T-cell (primary cell): ENCODE measurements at places on chromosomes 7 and 10. TPM values are rescaled to one million over a fixed set of nuclear protein-coding genes. Genes with fewer than 3 reads are reported as not detected.

The HPS1 gene
- total RNA-seq = 88.2 TPM

The CALCR gene
- not detected for total RNA-seq

The NEUROG3 gene
- not detected for total RNA-seq

The CPXM2 gene
- total RNA-seq = not detected

- H3K27ac ChIP-seq = no peak overlapping the region
- no peaks in the 10 kb centered on the region for H3K27me3 ChIP-seq
- no peak for DNase-seq
- H3K36me3 ChIP-seq = no peaks in the 10 kb centered on the region
- no peaks in the 10 kb centered on the region for H3K4me1 ChIP-seq
These were observed 52.8 kb downstream of the LMBR1 start for GRCh38 chr7:156840134-156840533.

GRCh38 chr7:108570146-108570755, 577 bp downstream of the DNAJB9 start:
- no peaks in the 10 kb centered on the region for H3K27me3 ChIP-seq
- H3K4me1 ChIP-seq = peaks cover 21% of the 10 kb centered on the region
- H3K4me3 ChIP-seq = peak overlapping the region; percentile 85
- H3K27ac ChIP-seq = peak overlapping the region; percentile 99

GRCh38 chr7:16801111-16801542, 3.7 kb downstream of the AGR2 start:
- no peak overlapping the region for H3K4me3 ChIP-seq
- peaks cover 3% of the 10 kb centered on the region for H3K27me3 ChIP-seq
- no peak for DNase-seq
- no peak overlapping the region for H3K27ac ChIP-seq
- no peaks in the 10 kb centered on the region for H3K4me1 ChIP-seq
- no peaks in the 10 kb centered on the region for H3K36me3 ChIP-seq

- no peaks in the 10 kb centered on the region for H3K36me3 ChIP-seq
- H3K4me1 ChIP-seq = no peaks in the 10 kb centered on the region
- H3K4me3 ChIP-seq = no peak overlapping the region
- no peak for DNase-seq
- no peaks in the 10 kb centered on the region for H3K27me3 ChIP-seq
These were observed 131.8 kb downstream of the ADK start for GRCh38 chr10:74282848-74283210.

GRCh38 chr10:96377816-96378294, 19.1 kb upstream of the OPALIN start:
- DNase-seq = no peak
- H3K4me3 ChIP-seq = no peak overlapping the region
- no peaks in the 10 kb centered on the region for H3K27me3 ChIP-seq
- no peaks in the 10 kb centered on the region for H3K36me3 ChIP-seq

- H3K27me3 ChIP-seq = peaks cover 6% of the 10 kb centered on the region
- DNase-seq = no peak
- no peaks in the 10 kb centered on the region for H3K4me1 ChIP-seq
- H3K27ac ChIP-seq = no peak overlapping the region
- H3K36me3 ChIP-seq = no peaks in the 10 kb centered on the region
- no peak overlapping the region for H3K4me3 ChIP-seq
These were observed 29.3 kb downstream of the NPS start for GRCh38 chr10:127578259-127578960.

- H3K36me3 ChIP-seq = peaks cover 10% of the 10 kb centered on the region
- no peak for DNase-seq
- no peak overlapping the region for H3K27ac ChIP-seq
- no peak overlapping the region for H3K4me3 ChIP-seq
- no peaks in the 10 kb centered on the region for H3K27me3 ChIP-seq
These were observed 128.6 kb downstream of the APBB1IP start for GRCh38 chr10:26566525-26567350.

DNA sequence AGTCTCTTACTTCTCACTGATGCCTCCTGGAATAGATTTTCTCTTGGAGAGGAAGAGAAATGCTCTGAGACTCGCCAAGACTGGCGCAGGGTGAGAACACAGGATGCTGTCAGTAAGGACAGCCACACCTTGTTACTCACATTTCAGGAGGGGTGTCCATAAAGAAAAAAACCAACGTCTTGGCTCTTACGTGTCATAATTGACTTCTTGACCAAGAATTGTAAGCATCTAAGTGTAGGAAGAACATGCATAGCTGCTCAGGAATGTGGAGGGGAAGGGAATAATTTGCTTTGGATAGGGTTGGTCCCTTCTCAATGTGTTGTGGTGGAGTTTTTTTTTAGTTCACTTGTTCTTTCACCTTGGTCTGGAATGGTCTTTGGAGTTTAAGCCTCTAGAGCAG, 43.8 kb upstream of the ZNF438 start:
- H3K4me1 ChIP-seq = no peaks in the 10 kb centered on the region
- H3K4me3 ChIP-seq = no peak overlapping the region
- no peak overlapping the region for H3K27ac ChIP-seq
- H3K27me3 ChIP-seq = peaks cover 3% of the 10 kb centered on the region

GRCh38 chr7:50663396-50664102, 98.3 kb upstream of the DDC start:
- peaks cover 12% of the 10 kb centered on the region for H3K27me3 ChIP-seq
- no peak overlapping the region for H3K27ac ChIP-seq
- no peak for DNase-seq

DNA sequence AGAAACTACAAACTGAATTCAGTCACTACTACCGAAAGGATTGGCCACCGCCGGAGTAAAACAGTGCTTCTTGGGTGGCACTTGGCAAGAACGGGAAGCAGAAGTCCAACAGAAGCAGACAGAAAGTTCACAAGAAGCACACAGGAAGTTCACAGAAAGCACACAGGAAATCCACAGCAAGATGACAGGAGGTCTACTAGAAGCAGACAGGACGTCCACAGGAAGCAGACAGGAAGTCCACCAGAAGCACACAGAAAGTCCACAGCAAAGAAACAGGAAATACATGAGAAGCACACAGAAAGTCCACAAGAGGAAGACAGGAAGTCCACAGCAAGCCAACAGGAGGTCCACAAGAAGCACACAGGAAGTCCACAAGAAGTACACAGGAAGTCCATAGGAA, 399.2 kb upstream of the AUTS2 start:
- no peaks in the 10 kb centered on the region for H3K36me3 ChIP-seq
- H3K4me3 ChIP-seq = no peak overlapping the region
- peak overlapping the region; percentile 63 for H3K27ac ChIP-seq
- no peak for DNase-seq
- H3K27me3 ChIP-seq = no peaks in the 10 kb centered on the region

DNA sequence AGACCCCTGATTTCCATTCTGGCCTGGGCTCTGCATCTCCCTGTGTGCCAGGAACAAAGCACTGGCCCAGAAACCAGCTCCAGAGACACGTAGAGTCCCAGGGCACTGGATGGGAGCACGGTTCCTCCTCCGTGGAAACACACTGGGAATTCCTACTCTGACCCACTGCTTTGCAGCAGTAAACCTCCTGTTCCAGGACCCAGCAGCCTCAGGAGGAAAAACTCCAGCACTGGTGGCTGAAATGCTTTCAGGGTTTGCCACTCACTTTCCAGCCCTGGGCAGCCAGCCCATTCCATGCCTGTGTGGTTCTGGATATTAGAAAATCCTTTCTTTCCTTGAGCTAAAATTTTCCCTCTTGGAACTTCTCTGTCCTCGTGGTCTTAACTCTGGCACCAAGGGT, 58.0 kb downstream of the FAM171A1 start:
- no peaks in the 10 kb centered on the region for H3K36me3 ChIP-seq
- H3K4me3 ChIP-seq = no peak overlapping the region

GRCh38 chr10:29316308-29317026, 27.6 kb downstream of the LYZL1 start:
- H3K36me3 ChIP-seq = no peaks in the 10 kb centered on the region
- no peak overlapping the region for H3K27ac ChIP-seq
- H3K4me3 ChIP-seq = no peak overlapping the region
- peaks cover 27% of the 10 kb centered on the region for H3K27me3 ChIP-seq
- H3K4me1 ChIP-seq = no peaks in the 10 kb centered on the region

GRCh38 chr10:45380903-45381620, 7.0 kb downstream of the ALOX5 start:
- H3K27ac ChIP-seq = no peak overlapping the region
- no peaks in the 10 kb centered on the region for H3K4me1 ChIP-seq
- H3K36me3 ChIP-seq = no peaks in the 10 kb centered on the region
- no peak for DNase-seq
- H3K27me3 ChIP-seq = no peaks in the 10 kb centered on the region

DNA sequence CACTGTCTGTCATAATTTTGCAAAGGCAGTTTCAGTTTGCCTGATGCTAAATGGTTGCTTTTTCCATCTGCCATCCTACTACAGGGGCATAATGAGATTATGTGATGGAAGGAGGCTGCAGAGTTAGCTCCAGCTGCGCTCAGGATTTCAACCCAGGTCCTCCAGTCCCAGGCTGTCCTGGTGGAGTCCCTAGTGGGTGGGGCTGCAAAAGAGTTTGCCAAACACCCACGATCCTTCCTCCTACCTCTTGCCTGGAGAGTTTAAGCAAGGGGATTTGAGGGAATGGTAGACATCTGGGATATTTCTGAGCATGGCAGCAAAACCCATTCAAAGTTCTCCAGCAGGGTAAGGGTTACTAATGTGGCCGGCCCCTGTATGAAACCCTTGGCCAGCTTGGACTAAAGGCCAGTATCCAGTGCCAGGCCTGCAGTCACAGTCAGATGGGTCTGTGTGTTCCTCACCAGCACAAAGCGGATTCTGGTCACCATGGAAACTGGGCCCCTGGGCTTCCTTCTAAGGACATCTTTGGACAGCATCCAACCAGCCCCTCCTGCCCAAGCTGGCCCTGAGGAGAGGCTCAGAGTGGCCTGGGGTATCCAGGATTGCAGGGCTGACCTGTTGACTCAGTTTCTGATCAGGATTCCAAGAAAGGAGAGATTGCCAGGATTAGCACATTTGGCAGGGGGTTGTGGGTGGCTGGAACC, 42.7 kb upstream of the CHST3 start:
- H3K36me3 ChIP-seq = no peaks in the 10 kb centered on the region
- no peak overlapping the region for H3K4me3 ChIP-seq
- H3K4me1 ChIP-seq = no peaks in the 10 kb centered on the region
- no peak overlapping the region for H3K27ac ChIP-seq
- no peak for DNase-seq
- H3K27me3 ChIP-seq = no peaks in the 10 kb centered on the region

DNA sequence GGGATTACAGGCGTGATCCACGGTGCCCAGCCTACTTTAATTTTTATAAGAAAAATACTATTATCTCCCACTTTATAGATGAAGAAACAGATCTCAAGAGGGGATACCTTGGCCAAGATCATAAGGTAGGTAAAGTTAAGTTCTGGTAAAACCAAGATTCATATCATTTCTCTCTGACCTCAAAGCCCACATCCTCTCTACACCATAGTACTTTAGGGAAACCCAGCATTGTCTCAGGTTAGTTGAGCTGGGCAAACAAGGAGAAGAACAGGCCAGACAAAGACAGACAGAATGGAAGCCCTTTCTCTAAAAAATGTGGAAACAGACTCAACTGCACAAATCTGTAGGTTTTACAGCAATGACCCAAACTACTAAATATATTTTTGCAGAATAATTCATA, 197.7 kb upstream of the FRMD4A start:
- H3K4me3 ChIP-seq = no peak overlapping the region
- peak overlapping the region; percentile 4 for H3K27ac ChIP-seq
- H3K4me1 ChIP-seq = peaks cover 53% of the 10 kb centered on the region
- peaks cover 60% of the 10 kb centered on the region for H3K36me3 ChIP-seq
- H3K27me3 ChIP-seq = no peaks in the 10 kb centered on the region

DNA sequence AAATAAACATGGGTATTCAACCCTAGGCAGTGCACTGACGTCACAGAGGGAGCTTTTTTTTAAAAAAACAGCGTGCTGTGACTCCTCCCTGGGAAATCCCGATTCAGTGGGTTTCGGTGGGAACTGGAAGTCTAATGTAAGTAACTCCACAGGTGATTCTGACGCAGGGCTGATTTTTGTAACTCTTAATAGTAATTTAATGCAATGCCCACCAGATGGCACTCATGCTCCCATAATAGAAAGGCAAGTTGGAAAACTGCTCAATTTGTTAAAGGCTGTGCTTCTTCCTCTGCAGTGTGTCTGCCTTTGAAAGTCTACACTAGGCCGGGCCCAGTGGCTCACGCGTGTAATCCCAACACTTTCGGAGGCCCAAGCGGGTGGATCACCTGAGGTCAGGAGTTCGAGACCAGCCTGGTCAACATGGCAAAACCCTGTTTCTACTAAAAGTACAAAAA, 10.9 kb upstream of the RSU1 start:
- peak; percentile 62 for DNase-seq
- no peak overlapping the region for H3K27ac ChIP-seq
- H3K36me3 ChIP-seq = no peaks in the 10 kb centered on the region
- no peaks in the 10 kb centered on the region for H3K4me1 ChIP-seq

DNA sequence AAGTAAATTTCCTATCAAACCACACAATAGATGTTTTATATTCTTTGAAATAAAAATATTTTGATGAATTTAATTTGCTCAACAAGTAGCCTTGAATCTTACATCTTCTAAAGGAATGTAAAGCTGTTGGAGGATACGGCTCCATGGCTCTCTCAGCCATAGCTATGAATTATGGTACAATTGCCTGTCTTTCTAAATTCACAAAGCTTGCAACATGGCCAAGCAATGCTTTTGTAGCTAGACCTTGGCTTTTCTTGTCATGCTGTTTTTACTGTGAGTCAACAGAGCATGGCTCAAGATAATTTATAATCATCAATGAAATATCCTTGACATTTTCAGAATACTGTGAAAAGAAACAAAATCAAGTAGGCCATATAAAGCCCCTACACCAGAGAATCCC, 286.7 kb downstream of the CACNA2D1 start:
- no peak overlapping the region for H3K27ac ChIP-seq
- no peaks in the 10 kb centered on the region for H3K4me1 ChIP-seq
- H3K4me3 ChIP-seq = no peak overlapping the region
- no peak for DNase-seq
- H3K27me3 ChIP-seq = no peaks in the 10 kb centered on the region

- no peak for DNase-seq
- no peak overlapping the region for H3K4me3 ChIP-seq
- H3K27ac ChIP-seq = no peak overlapping the region
- H3K27me3 ChIP-seq = no peaks in the 10 kb centered on the region
- H3K4me1 ChIP-seq = no peaks in the 10 kb centered on the region
- H3K36me3 ChIP-seq = no peaks in the 10 kb centered on the region
These were observed 88.9 kb downstream of the FAM13C start for GRCh38 chr10:59273445-59273844.

- H3K27me3 ChIP-seq = no peaks in the 10 kb centered on the region
- peaks cover 16% of the 10 kb centered on the region for H3K4me1 ChIP-seq
These were observed 2.9 kb upstream of the PFKP start for GRCh38 chr10:3064423-3064822.

- no peak for DNase-seq
- H3K4me1 ChIP-seq = peaks cover 4% of the 10 kb centered on the region
- H3K27me3 ChIP-seq = no peaks in the 10 kb centered on the region
- no peak overlapping the region for H3K4me3 ChIP-seq
- no peak overlapping the region for H3K27ac ChIP-seq
These were observed 36.7 kb downstream of the GOT1 start for GRCh38 chr10:99393683-99394082.
